Eye (tissue), 1 donor: ENCODE measurements at places on chromosomes 2 and 18.

DNA sequence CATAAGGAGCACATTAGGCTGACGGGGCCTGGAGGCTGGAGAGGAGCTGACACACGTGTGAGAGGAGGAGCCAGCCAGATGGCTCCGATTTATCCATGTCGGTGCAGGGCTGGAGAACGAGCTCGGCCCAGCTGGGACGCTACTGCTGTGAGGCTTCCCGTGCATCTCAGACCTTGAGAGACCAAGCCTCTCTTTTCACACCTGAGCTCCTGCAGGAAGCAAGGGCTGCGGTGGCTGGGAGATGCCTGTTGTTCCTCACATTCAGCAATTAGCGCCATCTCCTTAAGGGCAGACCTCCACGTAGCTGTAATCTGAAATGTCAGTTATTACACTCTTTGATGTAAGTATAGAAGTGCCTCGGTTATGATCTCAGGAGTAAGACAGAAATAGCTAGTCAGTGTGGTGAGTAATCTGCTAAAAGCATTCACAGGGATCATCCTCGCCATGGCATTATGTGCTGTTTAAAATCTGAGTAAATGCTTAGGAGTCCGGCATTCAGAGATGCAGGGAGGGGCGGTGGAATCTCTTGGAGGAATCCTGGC lies 107.9 kb downstream of the PRKCE start:
- peak; percentile 81 for DNase-seq

DNA sequence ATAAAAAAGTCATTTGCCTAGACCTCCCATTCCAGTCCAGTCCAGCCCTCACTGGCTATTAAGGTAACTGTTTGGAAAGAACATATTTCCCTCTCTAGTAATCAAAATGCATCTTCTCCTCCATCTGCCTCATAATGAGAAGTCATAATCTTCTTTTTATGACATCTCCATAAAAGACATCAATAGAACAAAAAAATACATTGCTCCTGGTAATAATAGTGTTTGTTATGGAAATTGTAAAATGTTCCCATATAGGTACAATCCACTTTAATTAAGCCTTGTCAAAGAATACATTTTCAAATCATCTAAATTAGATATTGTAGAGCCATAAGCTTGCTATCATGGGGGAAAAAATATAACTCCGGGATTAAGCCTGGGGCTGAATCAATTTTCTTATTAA lies 461.6 kb downstream of the LRATD1 start:
- DNase-seq: no peak

GRCh38 chr2:113818382-113818951 lies 62.0 kb upstream of the SLC35F5 start:
- DNase-seq: peak; percentile 43

DNA sequence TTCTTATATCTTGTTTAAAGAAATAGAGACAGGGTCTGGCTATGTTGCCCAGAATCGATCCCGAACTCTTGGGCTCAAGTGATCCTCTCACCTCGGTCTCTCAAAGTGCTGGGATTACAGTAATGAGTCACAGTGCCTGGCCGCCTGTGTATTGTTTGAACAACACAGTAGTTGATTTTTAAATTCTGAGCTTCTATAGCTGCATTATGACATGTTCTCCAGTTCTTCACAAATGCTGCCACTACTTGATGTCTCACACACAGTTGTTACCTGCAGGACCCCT lies 7.7 kb upstream of the RHOB start:
- DNase-seq: no peak

DNA sequence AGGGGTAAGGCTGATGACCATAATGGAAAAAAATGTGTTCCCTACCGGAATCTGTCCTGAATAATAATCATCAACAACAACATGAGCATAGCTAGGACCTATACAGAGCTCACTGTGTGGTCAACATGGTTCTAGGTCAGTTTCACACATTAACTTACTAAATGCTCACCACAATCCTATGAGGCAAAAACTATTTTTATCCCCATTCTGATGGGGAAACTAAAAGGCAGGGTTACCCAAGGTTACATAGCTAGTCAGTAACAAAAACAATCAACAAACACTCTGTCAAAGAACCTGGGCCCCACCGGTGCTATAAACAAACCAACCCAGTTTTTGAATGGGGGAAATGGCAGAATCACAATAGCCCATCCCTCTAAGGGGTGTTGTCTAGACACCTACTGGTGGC lies 40.1 kb downstream of the AOX1 start:
- no peak for DNase-seq

DNA sequence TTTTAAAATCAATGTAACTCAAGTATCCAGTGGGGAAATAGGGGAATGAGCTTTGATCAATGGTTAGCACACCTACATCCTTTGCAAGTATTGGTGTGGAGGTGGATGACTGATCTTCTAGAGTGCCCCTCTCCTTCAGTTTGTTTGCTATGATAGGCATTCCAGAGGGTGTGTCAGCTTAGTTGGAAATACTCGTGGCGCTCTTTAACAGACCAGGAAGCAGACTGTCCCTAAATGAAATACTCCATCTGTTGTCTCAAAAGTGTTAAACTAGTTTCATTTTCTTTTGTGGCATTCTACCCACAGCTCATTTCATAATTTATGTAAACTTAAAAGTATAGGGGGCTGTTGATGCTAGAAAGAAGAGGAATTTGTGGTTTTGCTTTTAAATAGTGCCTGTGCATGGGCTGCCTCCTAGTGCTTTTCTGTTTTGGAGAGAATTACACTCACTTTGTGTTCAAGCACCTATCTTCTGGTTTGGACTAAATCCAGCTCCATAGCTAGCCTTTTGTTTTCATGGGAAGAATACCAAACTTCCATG lies 66.2 kb downstream of the STAT1 start:
- peak; percentile 39 for DNase-seq

GRCh38 chr2:11546072-11546471 lies 12.2 kb downstream of the GREB1 start:
- no peak for DNase-seq

DNA sequence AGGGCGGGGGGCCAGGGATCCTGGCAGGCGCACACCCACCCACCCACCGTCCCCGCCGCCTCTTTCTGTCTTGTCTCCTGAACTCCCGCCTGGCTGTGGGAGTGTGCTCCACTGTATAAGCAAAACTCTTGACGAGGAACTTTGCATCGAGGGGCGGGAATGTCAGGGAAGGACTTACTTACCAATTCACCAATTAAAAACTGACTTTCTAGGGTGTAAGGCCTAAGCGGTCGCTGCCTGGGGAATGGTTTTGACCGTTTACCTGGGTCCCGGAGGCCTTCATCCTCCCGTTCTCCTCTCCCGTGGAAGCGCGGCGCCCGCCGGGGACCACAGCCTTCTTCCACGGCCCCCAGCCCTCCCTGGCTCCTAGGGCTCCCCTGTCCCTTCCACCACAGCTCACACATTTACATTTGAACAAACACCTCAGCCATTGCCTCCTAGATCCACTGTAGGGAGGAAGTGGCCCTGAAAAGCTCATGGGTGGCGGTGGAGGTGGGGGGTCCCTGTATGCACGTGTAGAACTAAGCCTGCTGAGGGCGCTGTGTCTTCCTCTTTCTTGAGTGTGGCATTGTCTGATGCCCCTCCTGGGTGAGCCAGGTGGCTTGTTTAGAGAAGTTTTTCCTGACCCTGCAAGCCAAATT lies 8.9 kb downstream of the ASIC4 start:
- DNase-seq: no peak

DNA sequence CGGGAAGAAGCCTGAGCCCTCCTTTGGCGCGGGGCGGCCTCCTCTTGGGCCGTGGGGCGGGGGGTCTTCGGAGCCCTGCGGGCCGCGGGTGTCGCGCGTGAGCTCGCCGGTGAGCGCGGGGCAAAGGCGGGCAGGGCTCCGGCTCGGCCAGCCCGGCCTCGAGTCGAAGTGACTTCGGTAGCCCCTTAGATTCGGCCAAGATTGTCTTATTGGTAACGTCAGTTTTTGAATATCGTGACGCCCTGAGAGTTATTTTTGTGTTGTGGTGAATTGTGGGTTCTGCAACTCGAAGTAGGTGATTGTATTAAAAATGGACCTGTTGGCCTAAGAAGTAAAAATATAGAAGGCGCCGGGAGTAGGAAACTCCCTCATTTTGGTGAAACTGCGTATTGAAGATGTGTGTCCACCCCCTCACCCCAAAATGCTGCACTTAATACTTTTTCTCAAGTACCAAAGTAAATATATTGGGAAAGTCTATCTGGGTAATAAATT lies 669 bp downstream of the MARCHF7 start:
- no peak for DNase-seq

DNA sequence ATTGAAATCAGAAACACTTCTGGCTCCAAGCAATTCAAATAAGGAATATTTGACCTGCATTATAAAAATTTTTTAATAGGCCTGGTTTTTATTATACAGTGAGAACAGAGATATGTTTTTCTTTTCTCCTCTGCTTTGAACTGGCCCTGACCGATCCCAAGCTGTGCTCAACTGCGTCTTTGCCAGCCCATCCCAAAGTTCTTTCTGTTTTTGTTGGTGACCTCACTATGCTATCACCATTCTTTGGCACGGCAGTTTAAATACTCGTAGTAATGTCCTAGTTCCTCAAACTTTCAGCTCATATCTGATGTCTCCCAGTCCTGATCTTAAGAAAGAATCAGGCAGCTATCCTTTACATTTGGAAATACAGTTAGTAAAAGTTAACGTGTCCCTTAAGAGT lies 42.3 kb upstream of the NETO1 start:
- no peak for DNase-seq

GRCh38 chr2:237144516-237144915 lies 58.8 kb downstream of the COPS8 start:
- DNase-seq: no peak

GRCh38 chr2:241356871-241357260 lies 781 bp downstream of the FARP2 start:
- DNase-seq: no peak

GRCh38 chr2:179455824-179456223 lies 191.2 kb upstream of the SESTD1 start:
- DNase-seq: no peak

GRCh38 chr2:216923706-216924105 lies 63.8 kb upstream of the TNP1 start:
- no peak for DNase-seq

- no peak for DNase-seq
These were observed 423.1 kb downstream of the FIGN start for GRCh38 chr2:163312713-163313112.

DNA sequence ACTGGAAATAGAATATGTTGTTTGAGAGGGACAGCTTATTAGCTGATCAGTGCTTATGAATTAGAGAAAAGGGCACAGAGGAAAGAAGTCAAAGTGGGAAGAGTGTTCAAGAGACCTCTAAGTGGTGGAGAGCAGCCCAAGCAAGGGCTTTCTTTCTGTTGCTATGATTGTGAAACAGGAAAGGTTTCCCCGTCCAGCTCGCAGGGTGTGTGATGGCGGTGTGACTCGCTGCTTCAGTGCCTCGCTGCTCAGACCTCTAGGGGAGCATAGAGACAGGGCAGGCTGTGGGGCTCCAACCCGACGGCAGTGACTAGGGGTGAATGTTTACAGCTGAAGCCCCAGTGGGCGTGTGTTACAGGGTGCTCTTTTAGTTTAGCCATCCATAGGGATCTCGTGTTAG lies 166.5 kb upstream of the COPS8 start:
- DNase-seq: no peak

DNA sequence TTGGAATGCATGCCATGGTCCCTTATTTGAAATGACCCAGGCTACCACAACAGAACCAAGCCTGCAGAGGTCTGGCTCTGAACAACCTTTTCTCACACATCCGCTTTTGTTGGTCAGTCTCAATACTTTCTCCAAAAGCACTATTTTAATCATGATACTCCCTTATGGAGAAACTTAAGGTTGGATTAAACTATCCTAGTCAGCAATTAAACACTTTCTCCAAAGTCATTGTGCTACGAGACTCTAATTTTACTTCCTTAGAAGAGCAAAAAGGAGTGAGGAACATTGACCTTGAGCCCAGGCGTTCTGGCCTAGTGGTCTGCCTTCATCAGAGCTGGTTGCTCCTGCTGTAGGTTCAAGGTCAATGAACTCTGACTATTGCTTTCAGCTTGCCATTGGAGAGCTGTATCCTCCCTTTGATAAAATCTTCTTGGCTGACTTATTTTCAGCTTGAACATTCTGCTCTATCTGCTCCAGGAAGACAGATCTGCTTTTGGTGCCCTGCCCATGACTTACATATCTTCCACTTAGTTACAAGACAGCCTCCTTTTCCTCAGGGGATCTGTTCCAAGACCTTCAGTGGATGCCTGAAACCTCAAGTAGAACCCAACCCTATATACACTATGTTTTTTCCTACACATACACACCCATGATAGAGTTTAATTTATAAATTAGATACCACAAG lies 91.2 kb downstream of the NCKAP5 start:
- no peak for DNase-seq

DNA sequence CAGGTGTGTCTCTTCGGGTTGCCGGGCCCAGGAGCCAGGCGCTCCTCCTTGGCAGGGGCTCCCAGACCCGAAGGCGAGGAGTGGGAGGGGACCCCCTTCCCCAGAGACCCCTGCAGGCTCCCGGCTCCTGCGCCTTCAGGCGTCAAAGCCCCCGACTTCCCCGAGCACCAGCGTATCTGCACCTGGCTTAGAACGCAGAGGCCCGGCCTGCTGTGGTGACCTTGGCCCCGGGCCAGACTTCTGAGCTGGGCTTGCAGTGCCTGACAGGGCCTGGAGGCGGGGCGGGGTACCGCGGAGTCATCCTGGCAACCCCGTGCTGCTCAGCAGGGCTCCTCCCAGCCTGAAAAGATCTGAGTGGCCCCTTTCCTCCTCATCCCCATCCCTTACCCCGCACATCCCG lies 27.0 kb downstream of the SKA1 start:
- peak; percentile 33 for DNase-seq

DNA sequence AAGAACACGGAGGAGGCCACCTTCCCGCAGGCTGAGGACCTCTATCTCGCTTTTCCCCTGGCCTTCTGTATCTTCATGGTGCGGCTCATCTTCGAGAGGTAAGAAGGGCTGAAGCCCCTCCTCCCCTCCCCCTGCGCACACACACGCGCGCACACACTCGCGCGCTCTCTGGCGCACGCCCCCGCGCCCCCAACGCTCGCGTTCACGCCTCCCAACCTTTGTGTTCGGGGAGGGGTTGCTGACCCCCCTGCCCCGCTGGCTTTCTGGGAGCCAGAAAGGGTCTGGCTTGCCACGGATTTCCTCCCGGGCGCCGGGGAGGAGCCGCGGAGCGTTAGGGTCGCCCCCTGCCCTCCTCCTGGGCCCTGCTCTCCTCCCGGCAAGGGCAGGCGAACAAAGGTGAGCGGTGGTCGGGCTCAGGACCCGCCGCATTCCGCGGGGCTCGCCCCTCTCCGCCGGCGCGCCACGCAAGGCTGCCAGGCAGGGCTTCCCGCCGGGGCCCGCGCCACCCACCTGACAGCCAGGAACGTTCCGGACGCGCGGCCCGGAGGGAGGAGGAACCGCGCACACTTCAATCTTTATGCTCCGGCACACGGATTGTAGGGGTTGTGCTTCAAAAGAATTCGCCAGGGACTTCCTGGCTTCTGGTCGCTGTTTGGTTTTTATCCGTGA lies 583 bp downstream of the CERS6 start:
- peak; percentile 88 for DNase-seq

GRCh38 chr2:238573065-238573778 lies 146.5 kb downstream of the ASB1 start:
- DNase-seq: no peak

- no peak for DNase-seq
These were observed 33.6 kb downstream of the USP40 start for GRCh38 chr2:233532971-233533370.

- no peak for DNase-seq
These were observed 70.1 kb downstream of the TSHZ1 start for GRCh38 chr18:75280427-75281280.

GRCh38 chr2:48589170-48589767 lies 28.4 kb upstream of the GTF2A1L start:
- DNase-seq: peak; percentile 80
